ENCODE measurements at places on chromosomes 7 and 10.

DNA sequence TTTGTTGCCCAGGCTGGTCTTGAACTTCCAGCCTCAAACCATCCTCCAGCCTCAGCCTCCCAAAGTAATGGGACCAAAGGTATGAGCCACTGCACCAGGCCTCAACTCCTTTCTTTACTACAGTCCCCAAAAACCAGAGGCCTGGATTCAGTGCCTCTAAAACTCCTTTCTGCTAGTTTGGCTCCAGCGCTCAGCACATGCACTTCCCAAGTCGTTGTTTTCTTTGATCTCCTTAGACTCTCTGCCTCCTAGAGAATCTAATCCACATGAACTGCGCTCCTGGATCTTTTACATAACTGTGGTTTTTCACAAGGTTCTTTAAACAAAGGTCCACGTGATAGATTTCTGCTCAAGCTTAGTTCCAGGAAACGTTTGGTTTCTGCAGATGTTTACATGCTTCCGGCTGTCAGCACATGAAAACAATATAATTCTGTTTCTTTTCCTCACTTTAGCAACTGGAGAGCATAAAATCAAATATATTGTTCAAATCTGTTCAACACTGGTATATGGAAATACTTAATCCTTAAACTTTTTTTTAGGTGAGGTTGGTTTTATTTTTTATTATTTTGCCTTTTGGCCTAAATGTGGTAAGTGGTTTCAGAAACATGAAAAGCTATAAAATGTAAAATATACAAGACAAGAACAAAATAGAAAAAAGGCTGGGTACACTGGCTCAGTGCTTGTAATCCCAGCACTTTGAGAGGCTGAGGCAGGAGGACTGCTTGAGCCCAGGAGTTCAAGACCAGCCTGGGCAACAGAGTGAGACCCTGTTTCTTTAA, 270.5 kb upstream of the MKLN1 start:
- DNase-seq = no peak

DNA sequence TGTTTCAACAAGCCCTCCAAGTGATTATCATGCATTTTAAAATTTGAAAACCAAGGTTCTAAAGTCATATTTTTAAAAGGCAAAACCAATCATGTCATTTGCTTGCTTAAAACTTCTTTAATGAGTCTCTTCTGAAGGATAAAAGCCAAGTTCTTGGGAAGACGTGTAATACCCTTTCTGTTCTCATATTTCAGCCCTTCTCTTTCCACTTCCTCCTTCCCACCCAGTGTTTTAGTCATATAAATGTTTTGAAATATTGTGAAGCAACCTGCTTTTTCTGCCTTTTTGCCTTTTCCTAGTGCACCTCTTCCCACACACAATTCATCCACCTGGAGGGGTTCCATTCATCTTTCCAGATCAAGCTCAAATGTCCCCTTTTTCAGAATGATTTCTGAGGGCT, 211.1 kb upstream of the LRRTM3 start:
- DNase-seq = no peak

- DNase-seq = no peak
Observed at GRCh38 chr10:839550-840205, 91.8 kb downstream of the LARP4B start.

- no peak for DNase-seq
Observed at GRCh38 chr7:121274467-121274866, 54.3 kb upstream of the WNT16 start.

GRCh38 chr10:64115908-64116643, 594.9 kb downstream of the REEP3 start:
- no peak for DNase-seq

GRCh38 chr7:76424413-76425111, at the start of gene ZP3:
Gene ZP3, plus strand, starts transcription at chr7:76424950. Its CDS starts 15 bp downstream, at chr7:76424965.
- no peak for DNase-seq

GRCh38 chr7:24669971-24670591, 87.2 kb downstream of the GSDME start:
- no peak for DNase-seq

- DNase-seq = no peak
Observed at GRCh38 chr7:139913021-139913844, 84.2 kb downstream of the TBXAS1 start.
